ENCODE measurements at places on chromosomes 3 and 15. TPM values are rescaled to one million over a fixed set of nuclear protein-coding genes. Genes with fewer than 3 reads are reported as not detected.

- H3K36me3 ChIP-seq: no peaks in the 10 kb centered on the region
- H3K4me1 ChIP-seq: peaks cover 28% of the 10 kb centered on the region
- no peak for DNase-seq
- no peaks in the 10 kb centered on the region for H3K27me3 ChIP-seq
- no peak overlapping the region for H3K4me3 ChIP-seq
- H3K27ac ChIP-seq: no peak overlapping the region
Measured at GRCh38 chr3:195219351-195220230, 51.4 kb downstream of the XXYLT1 start.

- no peaks in the 10 kb centered on the region for H3K27me3 ChIP-seq
- no peaks in the 10 kb centered on the region for H3K36me3 ChIP-seq
- H3K4me1 ChIP-seq: peaks cover 19% of the 10 kb centered on the region
- H3K4me3 ChIP-seq: no peak overlapping the region
- DNase-seq: no peak
- H3K27ac ChIP-seq: no peak overlapping the region
Measured at GRCh38 chr15:63940966-63941620, 105.2 kb downstream of the DAPK2 start.

GRCh38 chr15:67114846-67115585 is 49.6 kb downstream of the SMAD3 start:
- no peaks in the 10 kb centered on the region for H3K27me3 ChIP-seq
- peak overlapping the region; percentile 99 for H3K27ac ChIP-seq
- H3K4me3 ChIP-seq: no peak overlapping the region

- no peaks in the 10 kb centered on the region for H3K36me3 ChIP-seq
- H3K27me3 ChIP-seq: no peaks in the 10 kb centered on the region
- H3K4me1 ChIP-seq: no peaks in the 10 kb centered on the region
- no peak overlapping the region for H3K4me3 ChIP-seq
- H3K27ac ChIP-seq: no peak overlapping the region
- no peak for DNase-seq
Measured at GRCh38 chr15:100022806-100023205, 289.6 kb upstream of the LYSMD4 start.

GRCh38 chr3:140770977-140771667 is 93.3 kb downstream of the TRIM42 start:
- H3K4me3 ChIP-seq: no peak overlapping the region
- no peaks in the 10 kb centered on the region for H3K36me3 ChIP-seq
- H3K27me3 ChIP-seq: no peaks in the 10 kb centered on the region
- H3K27ac ChIP-seq: no peak overlapping the region
- no peaks in the 10 kb centered on the region for H3K4me1 ChIP-seq
- no peak for DNase-seq

DNA sequence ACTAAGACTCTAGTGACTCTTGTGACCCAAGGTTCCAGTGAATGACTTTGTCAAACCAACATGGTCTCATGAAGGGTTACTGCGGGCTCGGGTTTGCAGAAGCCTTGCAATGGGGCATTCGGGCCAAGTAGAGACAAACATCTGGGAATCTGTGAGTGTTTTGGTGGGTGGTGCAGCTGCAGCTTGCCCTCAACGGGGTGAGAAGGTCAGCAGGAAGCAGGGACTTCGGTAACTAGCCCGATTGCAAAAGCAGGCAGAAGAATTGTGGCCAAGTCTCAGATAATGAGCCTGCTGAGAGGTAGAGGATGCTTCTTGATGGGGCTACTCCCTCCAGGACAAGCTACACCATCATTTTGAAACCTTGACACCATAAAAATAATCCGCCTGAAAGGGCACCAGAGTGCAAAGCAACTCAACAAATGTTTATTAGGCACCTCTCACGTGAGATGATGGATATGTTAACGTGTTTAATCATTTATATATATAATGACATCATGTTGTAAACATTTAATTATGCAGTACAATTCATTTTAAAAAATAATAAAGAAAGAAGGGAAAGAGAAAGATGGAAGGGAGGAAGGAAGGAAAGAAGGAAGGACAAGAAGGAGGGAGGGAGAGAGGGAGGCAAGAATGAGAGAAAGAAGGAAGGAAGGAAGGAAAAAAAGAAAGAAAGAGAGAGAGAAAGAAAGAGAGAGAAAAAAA is 263.9 kb upstream of the IGF1R start:
- H3K36me3 ChIP-seq: no peaks in the 10 kb centered on the region
- no peak overlapping the region for H3K4me3 ChIP-seq
- no peak for DNase-seq
- no peak overlapping the region for H3K27ac ChIP-seq

GRCh38 chr3:109095166-109095565 is 22.8 kb downstream of the MORC1 start:
- no peak for DNase-seq
- H3K4me1 ChIP-seq: no peaks in the 10 kb centered on the region
- no peaks in the 10 kb centered on the region for H3K36me3 ChIP-seq
- H3K27ac ChIP-seq: no peak overlapping the region

GRCh38 chr15:40471105-40471807 is 472 bp downstream of the CHST14 start:
- H3K27ac ChIP-seq: no peak overlapping the region
- H3K36me3 ChIP-seq: no peaks in the 10 kb centered on the region
- H3K27me3 ChIP-seq: no peaks in the 10 kb centered on the region

GRCh38 chr15:42392309-42393024 is 33.2 kb downstream of the CAPN3 start:
- no peak overlapping the region for H3K4me3 ChIP-seq
- no peak for DNase-seq
- peaks cover 3% of the 10 kb centered on the region for H3K4me1 ChIP-seq

GRCh38 chr3:14244521-14245247 is 66.1 kb downstream of the LSM3 start:
- no peak overlapping the region for H3K4me3 ChIP-seq
- H3K4me1 ChIP-seq: peaks cover 11% of the 10 kb centered on the region
- H3K27me3 ChIP-seq: no peaks in the 10 kb centered on the region
- no peaks in the 10 kb centered on the region for H3K36me3 ChIP-seq
- H3K27ac ChIP-seq: no peak overlapping the region
- DNase-seq: no peak

CLRN1 gene
- not detected for total RNA-seq

CFAP20DC gene
- 2.2 TPM for total RNA-seq

MYL3 gene
- total RNA-seq: not detected

QTRT2 gene
- total RNA-seq: 12.4 TPM

TPRG1 gene
- 6.5 TPM for total RNA-seq
